RKO (cell line): ENCODE measurements at places on chromosomes 2 and 18.

DNA sequence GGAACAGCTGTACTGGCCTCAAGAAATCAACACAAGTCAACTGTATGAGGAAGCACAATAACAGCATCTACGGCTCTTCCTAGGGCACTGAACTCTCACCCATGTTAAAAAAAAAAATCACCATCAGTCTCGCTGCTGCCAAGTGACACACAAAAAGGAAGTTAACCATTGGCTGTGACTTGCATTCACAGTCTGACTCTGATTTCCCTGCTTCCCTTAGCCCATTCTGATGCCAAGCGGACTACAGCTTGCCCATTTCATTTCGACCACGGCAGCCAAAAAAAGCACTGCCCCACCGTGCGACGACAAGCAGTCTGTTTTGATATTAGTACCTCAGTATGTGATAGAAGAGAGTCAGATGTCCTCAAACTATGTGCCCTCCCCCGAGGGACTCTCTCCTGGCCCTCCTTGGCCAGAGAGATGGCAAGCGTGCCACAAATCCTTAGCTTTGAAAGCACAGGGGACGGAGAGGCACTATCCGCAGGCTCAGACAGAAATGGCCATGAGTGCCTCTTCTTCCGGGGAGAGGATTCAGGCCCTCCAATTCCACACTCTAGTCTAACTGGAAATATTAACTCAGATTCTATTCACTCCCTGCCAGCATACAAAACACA, 250.0 kb downstream of the TCF4 start:
- no peak for DNase-seq

DNA sequence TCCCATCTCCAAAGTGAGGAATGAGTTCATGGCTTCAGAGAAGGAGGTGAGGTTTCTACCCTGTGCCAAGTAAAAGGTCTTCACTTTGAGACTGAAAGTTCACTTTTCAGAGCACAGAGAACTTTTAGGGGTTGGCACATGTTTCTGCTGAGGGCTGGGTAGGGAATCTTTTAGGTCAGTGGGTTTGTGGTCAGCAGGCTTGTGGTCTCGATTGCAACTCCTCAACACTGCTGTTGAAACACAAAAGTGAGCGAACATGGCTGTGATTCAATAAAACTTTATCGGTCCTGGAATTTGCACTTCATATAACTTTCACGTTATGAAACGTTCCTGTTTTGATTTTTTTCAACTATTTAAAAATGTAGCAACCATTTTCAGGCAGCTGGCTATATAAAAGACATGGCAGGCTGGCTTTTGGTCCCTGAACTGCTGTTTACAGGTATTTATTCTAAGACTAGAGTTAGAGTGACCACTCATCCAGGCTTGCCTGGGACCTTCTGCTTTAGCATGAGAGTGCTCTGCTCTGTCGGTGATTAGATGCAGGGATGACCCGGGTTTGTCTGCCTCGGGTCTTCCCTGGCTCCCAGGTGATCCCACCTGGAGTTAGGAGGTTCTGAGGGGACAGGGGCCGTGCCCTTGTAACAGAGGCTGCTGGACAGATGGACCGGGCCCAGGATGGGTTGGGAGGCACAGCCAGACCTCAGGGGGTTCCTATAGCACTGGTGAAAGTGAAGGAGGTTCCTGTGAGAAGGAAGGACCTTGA, 62.7 kb upstream of the TAF1B start:
- no peak for DNase-seq

GRCh38 chr2:108965540-108966289, 23.3 kb downstream of the EDAR start:
- no peak for DNase-seq

- peak; percentile 32 for DNase-seq
Observed at GRCh38 chr2:229920011-229920641, 1.7 kb downstream of the TRIP12 start.

DNA sequence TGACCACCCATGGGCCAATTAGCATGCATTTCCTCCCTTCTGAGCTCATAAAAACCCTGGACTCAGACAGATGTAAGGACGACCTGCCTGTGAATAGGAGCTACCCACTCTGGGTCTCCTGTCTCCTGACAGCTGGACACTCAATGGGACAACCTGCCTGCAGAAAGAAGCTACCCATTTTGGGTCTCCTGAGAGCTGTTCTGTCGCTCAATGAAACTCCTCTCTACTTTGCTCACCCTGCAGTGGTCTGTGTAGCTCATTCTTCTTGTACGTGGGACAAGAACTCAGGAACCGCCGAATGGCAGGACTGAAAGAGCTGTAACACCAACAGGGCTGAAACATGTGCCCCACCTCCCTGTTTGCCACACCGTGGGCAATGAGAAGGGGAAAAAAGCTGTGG, 60.3 kb upstream of the DYNC1I2 start:
- no peak for DNase-seq

DNA sequence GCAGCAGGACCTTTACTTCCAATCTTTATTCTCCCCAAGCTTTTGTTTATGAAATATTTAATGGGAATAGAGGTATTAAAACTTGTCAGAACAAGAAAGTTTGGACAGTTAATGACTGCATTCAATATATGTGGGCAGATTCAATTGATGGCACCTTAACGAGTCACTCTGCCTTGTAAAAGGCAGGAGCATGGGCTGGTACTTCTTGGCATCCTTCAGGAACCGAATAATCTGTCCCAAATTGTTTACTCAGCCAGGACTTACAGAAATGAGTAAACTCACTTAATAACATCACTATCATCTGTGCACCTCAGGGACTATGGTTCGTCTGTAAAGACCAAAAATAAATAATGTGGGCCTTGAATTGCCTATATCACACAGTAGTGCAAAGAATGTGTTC, 1280.3 kb upstream of the TMEFF2 start:
- DNase-seq, result no peak

- DNase-seq, result no peak
Observed at GRCh38 chr18:51383711-51384110, 186.2 kb upstream of the MEX3C start.

DNA sequence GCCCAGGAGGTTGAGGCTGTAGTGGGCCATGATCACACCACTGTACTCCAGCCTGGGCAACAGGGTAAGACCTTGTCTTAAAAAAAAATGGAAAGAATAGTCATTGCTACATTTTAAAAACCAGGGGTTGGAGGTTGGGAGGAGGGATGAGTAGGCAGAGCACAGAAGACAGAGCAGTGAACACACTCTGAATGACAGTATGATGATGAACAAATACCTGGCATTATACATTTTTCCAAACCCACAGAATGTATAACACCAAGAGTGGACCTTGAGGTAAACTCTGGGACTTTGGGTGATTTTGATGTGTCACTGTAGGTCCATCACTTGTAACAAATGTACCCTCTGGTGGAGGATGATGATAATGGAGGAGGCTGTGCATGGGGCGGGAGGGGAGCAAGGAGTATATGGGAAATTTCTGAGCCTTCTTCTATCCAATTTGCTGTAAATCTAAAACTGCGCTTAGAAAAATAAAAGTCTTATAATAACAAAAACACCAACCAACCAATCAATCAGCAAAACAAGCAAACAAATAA, 111.4 kb upstream of the PGAP1 start:
- DNase-seq, result no peak

GRCh38 chr2:219576505-219577388, 4.6 kb downstream of the INHA start:
- DNase-seq, result no peak

DNA sequence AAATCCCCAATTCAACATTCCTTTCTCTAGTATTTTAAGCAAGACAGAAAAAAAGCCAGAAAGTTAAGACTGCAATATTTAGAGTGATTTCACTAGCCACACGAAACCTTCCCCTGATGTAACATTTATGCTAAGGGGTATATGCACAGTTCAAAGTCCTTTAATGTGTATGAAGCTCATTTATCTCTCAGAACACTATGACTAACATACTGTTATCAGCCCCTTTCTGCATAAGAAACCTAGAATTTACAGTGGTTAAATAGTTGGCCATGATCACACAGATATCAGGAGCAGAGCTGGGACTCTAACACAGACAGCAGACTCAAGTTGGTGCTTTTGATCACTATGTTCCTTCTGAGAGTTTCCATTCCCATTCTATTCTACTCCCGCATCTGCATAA, 185.5 kb downstream of the CDH2 start:
- DNase-seq, result no peak

GRCh38 chr2:200380833-200381542, 74.5 kb downstream of the SPATS2L start:
- DNase-seq, result no peak

DNA sequence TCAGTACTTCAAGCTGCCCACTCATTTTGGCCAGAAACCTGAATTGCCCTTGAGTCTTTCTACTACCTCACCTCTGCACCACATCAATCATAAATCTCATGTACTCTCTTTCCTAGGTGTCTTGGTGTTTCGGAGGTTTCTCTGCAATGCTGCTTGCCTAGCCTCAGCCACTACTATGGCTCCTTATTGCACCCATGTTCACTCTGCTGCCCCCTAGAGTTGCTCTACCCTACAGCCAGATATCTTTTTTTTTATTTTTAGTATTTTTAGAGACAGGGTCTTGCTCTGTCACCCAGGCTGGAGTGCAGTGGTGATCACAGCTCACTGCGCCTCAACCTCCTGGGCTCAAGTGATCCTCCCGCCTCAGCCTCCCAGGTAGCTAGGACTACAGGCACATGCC, 413.0 kb downstream of the PTPRM start:
- DNase-seq, result peak; percentile 5

DNA sequence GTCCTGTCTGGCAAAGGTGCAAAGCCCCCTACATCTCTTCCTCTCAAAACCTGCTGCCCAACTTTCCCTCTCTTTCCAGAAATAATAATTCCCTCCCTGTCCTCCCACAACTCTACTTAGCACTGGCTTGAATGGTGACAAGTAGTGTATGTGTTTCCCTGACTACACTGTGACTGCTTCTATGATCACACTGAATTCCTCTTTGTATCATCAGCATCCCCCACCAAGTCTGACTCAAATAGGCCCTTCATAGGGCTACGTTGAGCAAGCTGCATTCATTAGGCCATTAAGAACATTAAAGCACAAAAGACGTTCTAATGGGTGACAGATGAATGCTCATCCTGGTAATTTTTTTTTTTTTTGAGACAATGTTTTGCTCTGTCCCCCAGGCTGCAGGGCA, 13.7 kb upstream of the ST3GAL5 start:
- peak; percentile 16 for DNase-seq

GRCh38 chr2:23294238-23294637, 90.7 kb upstream of the KLHL29 start:
- DNase-seq, result no peak

DNA sequence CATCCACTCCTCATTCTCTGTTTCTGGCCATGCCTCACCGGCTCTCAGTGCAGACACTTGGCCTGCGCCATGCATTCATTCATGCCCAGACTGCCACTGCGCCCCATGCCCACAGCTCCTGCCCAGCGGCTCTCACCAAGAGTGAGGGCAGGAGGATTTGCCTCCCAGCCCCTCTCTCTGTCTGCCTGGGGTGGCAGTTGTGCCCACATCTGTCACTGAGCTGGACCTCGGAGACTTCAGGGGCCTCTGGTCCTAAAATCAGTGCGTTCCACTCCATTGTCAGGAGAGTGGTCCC, 75.1 kb downstream of the CIB4 start:
- no peak for DNase-seq

- DNase-seq, result no peak
Observed at GRCh38 chr18:3411854-3412268, 38.1 kb upstream of the TGIF1 start.

DNA sequence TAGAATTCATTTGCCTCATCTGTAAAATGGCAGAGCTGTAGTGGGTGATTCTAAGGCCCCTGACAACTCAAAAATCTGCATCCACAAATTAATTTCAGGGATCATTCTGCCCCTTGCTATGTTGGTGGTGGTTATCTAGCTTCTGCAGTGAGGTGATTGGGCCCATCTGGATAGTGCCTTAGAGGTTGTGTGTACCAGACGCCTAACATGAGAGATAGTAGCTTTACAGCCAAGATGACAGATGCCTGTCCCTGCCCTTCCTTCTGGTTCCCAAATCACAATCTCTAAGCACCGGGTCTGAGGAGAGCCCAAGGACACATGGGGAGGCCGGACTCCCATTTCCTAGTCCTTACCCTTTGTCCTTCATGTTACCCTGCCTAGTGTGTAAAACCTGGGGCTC, 51.1 kb upstream of the TNP1 start:
- no peak for DNase-seq

GRCh38 chr2:211903961-211904360, 634.6 kb downstream of the ERBB4 start:
- no peak for DNase-seq

- no peak for DNase-seq
Observed at GRCh38 chr18:74290794-74291471, 830 bp downstream of the CYB5A start.

GRCh38 chr2:67613227-67613626, 216.1 kb downstream of the ETAA1 start:
- DNase-seq, result no peak

DNA sequence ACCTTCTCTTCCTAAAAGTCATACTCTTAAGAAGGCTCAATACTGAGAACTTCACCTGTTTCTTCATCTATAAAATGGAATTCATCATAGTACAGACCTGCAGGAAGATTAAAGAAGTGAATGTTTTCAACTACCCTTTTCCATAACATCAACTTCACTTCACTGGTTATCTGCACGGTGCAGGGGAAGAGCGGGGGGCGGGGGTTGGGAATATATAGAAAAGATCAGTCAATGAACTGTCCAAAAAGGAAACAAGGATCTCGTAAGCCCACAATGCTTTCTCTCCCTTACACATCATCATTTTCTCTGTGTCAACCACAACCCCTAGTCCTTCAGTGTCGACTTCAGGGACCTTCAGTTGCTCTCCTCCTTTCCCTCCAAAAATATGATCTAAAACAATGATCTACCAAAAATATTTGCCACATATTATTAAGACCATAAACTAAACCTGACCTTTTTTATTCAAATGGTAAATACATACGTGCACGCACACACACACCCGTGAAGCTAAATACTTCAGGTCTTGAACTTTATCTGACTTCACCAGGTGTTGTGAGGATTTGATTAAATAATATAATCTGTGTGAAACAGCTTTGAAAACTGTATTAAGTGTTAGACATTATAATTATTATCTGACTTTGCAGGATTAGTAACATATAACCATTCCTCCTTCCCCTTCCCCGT, 4.9 kb downstream of the MBOAT2 start:
- no peak for DNase-seq

GRCh38 chr2:12303181-12304030, 413.3 kb upstream of the TRIB2 start:
- DNase-seq, result no peak

- no peak for DNase-seq
Observed at GRCh38 chr2:63790491-63790890, 51.2 kb upstream of the UGP2 start.

DNA sequence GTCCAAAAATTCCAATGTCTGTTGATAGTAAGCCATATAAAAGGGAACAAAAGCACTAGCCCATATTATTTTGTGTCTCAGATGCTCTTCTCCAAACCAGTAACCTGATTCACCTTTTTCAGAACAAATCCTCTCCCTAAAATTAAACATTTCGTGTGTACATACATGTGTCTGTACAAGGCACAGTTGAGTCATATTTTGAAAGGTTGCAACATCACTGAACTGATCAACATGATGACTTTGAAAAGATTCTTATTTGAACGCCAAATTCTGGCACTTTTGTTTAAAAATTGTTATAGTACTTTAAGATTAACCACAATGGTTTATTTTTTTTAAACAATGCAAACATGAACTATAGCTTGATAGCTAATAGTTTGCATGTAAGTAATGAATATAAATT, 102.5 kb downstream of the RIT2 start:
- DNase-seq, result no peak
